Epithelial cell of umbilical artery (primary cell): ENCODE measurements at places on chromosomes 13 and 19. TPM values are rescaled to one million over a fixed set of nuclear protein-coding genes. Genes with fewer than 3 reads are reported as not detected.

Gene POSTN
- total RNA-seq, result 2.6 and 4.4 TPM in 2 replicates

Gene DAND5
- not detected in 2 replicates for total RNA-seq

Gene SLC10A2
- not detected in 2 replicates for total RNA-seq

Gene SMIM44
- not detected in 2 replicates for total RNA-seq

Gene ZNF836
- total RNA-seq, result 3.5 and 3.6 TPM in 2 replicates

Gene ATP4A
- not detected in 2 replicates for total RNA-seq

Gene PABPC3
- under 0.01 TPM in 1 of 2 replicates, not detected in the other for total RNA-seq

Gene ACTMAP
- total RNA-seq, result under 0.01 and 0.65 TPM in 2 replicates

Gene BRME1
- total RNA-seq, result 0.32 and 1.1 TPM in 2 replicates

Gene ESD
- 76.7 and 88.1 TPM in 2 replicates for total RNA-seq

Gene CILP2
- total RNA-seq, result not detected in 2 replicates

Gene ZNF723
- total RNA-seq, result not detected in 2 replicates

Gene GIPR
- total RNA-seq, result 0.15 TPM in 1 of 2 replicates, not detected in the other

Gene CLEC4M
- total RNA-seq, result 0.97 TPM in 1 of 2 replicates, not detected in the other

Gene RETN
- not detected in 2 replicates for total RNA-seq

Gene OR10H1
- not detected in 2 replicates for total RNA-seq

Gene NUCB1
- total RNA-seq, result 86.9 and 92.9 TPM in 2 replicates

Gene INSR
- 21.6 and 50.0 TPM in 2 replicates for total RNA-seq
